Fibroblast of the aortic adventitia (primary cell): ENCODE measurements at places on chromosomes 3 and 15. TPM values are rescaled to one million over a fixed set of nuclear protein-coding genes. Genes with fewer than 3 reads are reported as not detected.
A peak's percentile ranks its signal among the peaks of the same experiment; 100 is the strongest.

AHSG gene
- not detected in 2 replicates for total RNA-seq

DNA sequence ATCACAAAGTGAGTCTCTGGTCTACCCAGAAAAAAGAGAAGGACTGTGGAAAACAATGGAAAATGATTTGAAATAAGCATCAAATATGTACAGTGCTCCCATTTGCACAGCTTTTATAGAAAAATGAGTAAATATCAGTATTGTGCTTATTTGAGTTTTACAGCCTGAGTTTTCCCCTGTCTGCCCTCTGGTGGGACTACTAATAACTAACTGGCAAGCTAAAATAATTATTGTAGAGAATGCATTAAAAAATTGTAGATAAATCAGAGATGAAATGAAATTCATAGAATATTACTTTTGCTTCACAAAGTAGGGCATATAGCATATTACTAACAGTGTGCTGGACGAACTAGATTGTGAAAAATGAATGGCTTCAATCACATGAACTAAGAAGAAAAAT, 287.1 kb downstream of the NAALADL2 start:
- peak; percentile 64 for DNase-seq

GRCh38 chr15:79769069-79769481, 127.7 kb downstream of the MTHFS start:
- DNase-seq: peak; percentile 2

TAGLN3 gene
- total RNA-seq: not detected in 2 replicates

GRCh38 chr3:180980611-180981010, 8.9 kb downstream of the DNAJC19 start:
- DNase-seq: peak; percentile 36

DUOX2 gene
- not detected in 2 replicates for total RNA-seq

DNA sequence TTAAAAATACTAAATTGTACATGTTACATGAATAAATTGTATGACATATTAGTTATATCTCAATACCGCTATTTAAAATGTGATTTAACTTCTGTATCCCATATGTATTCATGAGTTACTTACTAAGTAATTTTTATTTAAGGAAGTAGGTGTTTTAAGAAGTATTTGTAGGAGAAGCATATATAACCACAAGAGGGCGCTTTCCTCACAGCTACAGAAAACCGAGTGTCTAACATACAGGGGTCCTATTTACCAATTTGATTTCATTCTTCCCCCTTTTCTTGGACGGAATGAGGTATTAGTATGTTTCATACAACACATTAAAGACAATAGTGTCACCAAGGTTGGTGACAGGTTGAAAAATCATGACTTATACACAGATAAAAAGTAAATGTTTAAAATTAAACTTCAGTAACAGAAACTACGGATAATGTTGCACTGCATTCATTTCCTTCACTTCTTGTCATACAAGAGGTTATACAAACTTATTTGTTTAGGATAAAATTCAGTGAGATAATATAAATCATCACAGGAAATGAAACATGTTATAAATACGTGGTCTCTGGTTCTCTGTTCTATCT, 253.6 kb downstream of the MAGI1 start:
- DNase-seq: peak; percentile 84

- no peak for DNase-seq
These were observed 9.3 kb upstream of the SSUH2 start for GRCh38 chr3:8653800-8654408.

GRCh38 chr3:114686621-114687020, 392.8 kb downstream of the TIGIT start:
- DNase-seq: peak; percentile 49

GRCh38 chr3:75886971-75887526, 101.7 kb upstream of the ZNF717 start:
- no peak for DNase-seq

MKRN3 gene
- total RNA-seq: 0.45 and 0.65 TPM in 2 replicates

DNA sequence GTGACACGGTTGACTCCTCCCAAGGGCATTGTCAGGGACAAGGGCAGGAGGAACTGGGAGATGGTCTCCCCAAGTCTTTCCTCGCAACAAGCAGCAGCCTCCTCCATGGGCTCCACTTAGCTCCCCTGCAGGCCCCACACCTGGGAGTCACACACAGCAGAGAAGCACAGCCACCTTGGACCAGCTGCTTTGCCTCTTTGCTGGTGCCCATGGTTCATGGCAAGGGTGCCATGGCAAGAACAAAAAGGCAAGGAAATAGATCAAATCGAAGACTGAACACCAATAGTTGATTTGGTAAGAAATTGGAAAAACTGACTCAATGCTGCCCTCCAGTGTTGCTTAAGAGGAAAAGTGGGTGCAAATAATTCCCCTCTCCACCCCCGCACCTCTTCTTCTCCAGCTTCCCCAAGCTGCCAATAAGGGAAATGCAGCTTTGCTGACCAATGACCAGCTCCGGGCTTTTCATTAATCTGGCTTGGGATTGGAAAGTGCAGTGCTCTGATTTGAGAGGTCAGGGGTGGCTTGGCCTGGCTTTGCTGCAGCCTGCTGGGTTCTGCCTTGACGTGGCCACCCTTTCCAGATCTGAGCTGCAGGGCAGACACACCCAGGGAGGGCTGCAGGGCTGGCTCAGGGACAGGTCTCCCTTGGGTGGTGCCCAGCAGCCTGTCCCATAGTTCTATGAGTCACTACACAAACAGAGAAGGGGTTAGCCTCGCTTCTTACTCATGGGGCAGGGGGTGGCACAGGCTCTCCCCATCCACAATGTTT, 162.0 kb downstream of the KLF13 start:
- DNase-seq: peak; percentile 96

SYNPR gene
- not detected in 2 replicates for total RNA-seq

DNA sequence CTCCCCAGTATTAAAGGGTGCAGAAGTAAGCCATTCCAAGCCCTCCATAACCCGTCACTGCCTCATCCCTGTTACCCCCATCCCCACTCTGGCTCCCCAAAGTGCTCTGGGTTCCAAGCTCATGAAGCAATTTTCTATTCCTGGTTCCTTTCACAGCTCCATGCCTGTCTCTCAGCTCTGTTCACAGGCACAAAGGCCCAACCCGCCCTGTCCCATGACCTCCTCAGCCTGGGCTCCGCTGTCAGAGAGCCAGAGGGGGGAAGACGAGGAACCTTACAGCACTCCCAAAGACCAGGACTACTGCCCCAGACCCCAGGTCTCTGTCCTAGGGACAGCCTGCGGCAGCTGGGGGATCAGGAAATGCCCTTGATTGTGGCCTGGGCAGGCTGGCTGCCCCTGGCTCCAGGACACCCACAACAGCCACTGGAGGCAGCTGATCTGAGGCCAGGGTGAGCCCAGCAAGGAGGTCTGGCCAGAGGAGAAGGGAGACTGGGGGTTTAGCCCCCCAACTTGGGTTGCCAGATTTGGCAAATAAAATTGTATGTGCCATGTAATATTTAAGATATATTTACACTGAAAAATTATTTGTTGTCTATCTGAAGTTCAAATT, 43.2 kb upstream of the LINGO1 start:
- DNase-seq: no peak

DNA sequence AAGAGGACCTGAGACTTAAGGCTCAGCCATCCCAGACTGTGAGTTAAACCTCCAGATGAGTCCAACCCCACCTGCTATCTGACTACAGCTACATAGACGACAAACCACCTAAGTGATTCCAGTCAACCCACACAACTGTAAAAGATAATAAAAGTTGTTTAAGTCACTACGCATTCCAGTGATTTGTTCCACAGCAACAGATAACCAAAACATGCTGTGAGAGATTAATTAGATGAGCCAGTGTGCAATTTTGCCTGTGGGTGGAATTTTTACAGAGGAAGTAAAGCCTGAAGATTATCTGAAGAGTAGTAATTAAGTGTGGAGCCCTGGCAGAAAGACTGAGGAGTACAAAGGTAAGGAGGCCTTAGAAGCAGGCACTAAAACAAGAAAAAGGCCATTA, 5.4 kb downstream of the BTBD1 start:
- DNase-seq: no peak

FGF7 gene
- 87.9 and 97.7 TPM in 2 replicates for total RNA-seq

- no peak for DNase-seq
These were observed 2.9 kb downstream of the RBPMS2 start for GRCh38 chr15:64772488-64772887.

CD200 gene
- 3.3 and 3.7 TPM in 2 replicates for total RNA-seq

DNA sequence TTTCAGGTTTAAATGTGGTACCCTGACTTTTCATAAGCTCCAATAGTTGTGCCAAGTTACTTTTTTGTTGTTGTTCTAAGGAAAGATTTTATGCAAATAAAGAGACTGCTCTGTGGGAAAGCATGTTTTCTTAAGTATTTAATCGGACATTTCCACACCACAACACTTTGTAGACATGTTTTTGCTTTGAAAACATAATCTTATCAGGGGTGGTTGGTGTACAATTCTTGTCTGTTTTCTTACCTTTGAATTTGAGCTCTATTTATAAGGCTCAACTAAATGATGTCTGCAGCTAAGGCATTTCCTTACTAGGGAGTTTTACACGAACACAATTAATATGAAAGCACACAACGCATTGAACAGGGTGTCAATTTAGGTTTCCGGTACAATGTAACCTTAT, 81.5 kb upstream of the CDIN1 start:
- DNase-seq: no peak

DNA sequence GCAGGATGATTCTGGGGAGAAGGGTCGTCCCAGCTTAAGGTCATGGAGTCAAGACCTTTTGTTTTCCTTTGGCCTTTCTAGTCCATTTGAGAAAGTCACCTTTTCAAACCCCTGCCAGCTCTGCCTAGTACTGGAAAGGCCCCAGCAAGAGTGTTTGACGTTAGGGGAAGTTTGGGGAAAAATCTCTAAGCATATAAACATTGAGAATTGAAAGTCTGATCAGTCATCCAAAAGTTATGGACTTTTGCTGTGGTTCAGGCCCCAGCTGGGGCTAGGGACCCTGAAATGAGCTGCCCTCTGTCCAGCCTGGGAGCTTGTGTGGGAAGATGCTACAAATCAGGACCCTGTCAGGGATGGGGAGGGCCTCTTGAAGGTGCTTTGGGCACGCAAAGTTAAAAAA, 21.6 kb downstream of the SLC6A6 start:
- no peak for DNase-seq

- peak; percentile 63 for DNase-seq
These were observed 85.9 kb upstream of the ABHD2 start for GRCh38 chr15:89002281-89002761.

TOPBP1 gene
- total RNA-seq: 40.9 and 60.3 TPM in 2 replicates

- no peak for DNase-seq
These were observed 71.5 kb upstream of the SLC25A26 start for GRCh38 chr3:66149269-66149668.

DNA sequence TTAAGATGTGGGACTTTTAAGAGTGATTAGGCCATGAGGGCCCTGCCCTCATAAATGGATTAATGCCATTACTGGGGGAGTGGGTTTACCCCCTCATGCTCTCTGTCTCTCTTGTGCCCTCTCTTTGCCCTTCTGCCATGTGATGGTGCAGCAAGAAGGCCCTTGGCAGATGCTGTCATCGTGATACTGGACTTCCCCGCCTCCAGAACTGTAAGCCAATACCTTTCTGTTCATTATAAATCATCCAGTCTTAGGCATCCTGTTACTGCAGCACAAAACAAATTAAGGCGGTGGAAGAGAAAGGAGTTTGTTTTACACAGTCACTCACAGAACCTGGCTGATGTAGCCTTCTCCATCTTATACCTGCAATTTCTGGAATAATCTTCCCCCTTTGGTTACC, 360.3 kb upstream of the TBL1XR1 start:
- DNase-seq: no peak

GRCh38 chr3:124592658-124593441, 137.4 kb upstream of the UMPS start:
- no peak for DNase-seq

- DNase-seq: no peak
These were observed 64.2 kb downstream of the MYO5A start for GRCh38 chr15:52464478-52464877.

TM6SF1 gene
- total RNA-seq: 0.18 TPM in 1 of 2 replicates, not detected in the other

GRCh38 chr3:8385848-8386620, 115.6 kb upstream of the LMCD1 start:
- DNase-seq: no peak

DNA sequence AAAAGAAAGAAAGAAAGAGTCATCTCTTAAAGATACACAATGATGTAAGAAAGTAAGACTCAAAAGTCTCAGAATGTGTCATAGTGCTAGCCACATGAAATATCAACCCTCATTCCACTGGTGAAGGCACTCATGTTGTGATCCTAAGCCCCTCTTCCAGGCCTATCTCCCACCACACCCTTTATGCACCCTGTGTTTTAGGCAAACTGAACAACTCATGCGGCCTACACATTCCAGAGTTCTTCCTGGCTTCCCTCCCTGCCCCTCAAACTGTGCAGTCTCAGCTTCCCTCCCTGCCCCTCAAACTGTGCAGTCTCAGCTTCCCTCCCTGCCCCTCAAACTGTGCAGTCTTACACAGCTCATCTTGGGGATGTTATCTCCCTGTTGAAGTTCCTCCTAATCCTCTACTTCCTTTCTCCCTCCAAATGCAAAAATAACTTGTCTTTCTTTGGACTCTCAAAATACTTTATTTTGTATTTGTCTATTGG, 69.0 kb upstream of the FNDC3B start:
- peak; percentile 46 for DNase-seq

DNA sequence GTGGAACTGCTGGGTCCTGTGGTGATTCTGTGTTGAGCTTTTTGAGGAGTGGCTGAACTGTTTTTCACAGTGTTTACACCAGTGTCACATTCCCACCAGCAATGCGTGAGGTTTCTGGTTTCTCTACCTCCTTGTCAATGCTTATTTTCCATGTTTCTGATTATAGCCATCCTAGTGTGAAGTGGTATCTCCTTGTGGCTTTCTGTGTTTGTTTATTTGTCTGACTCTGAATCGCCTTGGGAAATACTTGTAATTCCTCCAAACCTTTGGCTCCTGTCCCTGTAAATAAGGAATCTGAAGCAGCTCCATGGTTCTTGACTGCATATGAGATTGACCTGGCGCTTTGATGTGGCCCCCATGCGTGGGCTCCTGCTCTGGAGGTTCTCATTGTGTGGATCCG, 20.6 kb downstream of the FAN1 start:
- DNase-seq: peak; percentile 15

GRCh38 chr15:84937144-84937543, 44.5 kb upstream of the PDE8A start:
- no peak for DNase-seq
